ENCODE measurements at places on chromosomes 5 and 9.

DNA sequence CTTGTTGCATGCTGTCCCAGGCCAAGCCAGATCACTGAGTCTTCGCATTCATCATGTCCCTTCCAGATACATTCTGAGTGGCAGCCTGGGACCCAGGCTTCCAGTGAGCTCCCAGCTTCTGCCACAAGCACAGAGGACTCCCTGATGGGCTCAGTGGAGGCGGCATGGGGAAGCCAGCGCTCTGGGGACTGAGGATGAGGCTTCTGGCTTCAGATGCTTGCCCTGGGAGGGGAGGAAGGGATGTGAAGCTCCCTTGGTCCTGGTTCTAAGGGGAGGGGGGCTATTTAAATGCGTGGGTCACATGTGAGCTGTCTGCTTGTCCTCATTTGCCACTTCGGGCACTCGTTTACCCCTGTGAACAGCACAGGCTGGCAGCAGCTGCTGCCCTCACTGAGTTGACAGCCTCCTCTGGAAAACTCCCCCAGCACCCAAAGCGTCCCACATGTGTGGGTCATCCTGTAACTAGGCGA is 174.0 kb downstream of the NR3C1 start:
- peaks cover 29% of the 10 kb centered on the region for H3K4me1 ChIP-seq
- H3K36me3 ChIP-seq = peaks cover 17% of the 10 kb centered on the region
- peak overlapping the region; percentile 92 for H3K27ac ChIP-seq
- no peaks in the 10 kb centered on the region for H3K27me3 ChIP-seq
- peak overlapping the region; percentile 77 for H3K4me3 ChIP-seq

DNA sequence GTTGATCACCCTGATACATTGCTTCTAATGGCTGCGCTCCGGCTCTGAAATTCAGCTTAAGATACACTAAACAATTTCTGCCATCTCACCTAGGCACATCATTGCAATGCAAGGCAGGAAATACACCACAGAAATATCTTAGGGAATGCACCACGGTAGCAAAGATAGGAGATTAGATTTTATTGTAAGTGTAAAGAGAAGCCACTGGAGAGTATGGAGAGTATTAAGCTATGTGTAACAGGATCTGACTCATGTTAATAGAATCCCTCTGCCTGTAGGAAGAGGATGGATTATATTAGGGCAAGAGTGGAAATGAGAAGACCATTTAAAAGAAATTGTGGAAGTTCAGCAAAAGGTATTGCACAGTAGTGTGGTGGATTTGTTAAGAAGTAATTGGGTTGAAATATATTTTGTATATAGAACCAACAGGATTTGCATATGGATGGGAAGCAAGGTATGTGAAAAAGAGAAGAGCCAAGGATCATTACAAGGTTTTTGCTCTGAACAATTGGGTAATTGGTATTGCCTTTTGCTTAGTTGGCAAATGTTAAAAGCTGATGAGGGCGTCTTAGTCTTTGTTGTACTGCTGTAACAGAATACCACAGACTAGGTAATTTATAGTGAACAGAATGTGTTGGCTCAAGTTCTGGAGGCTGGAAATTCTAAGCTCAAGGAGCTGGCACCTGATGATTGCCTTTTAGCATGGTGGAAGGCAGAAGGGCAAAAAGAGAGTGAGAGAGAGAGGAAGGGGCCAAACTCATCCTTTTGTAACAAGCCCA is 636.1 kb downstream of the PSAT1 start:
- H3K4me1 ChIP-seq = no peaks in the 10 kb centered on the region
- DNase-seq = no peak
- no peaks in the 10 kb centered on the region for H3K27me3 ChIP-seq
- no peak overlapping the region for H3K27ac ChIP-seq
- H3K4me3 ChIP-seq = no peak overlapping the region

GRCh38 chr5:137145721-137146120 is 353.4 kb downstream of the SPOCK1 start:
- no peaks in the 10 kb centered on the region for H3K4me1 ChIP-seq
- H3K36me3 ChIP-seq = no peaks in the 10 kb centered on the region
- peaks cover 12% of the 10 kb centered on the region for H3K27me3 ChIP-seq
- H3K4me3 ChIP-seq = no peak overlapping the region
- H3K27ac ChIP-seq = no peak overlapping the region

DNA sequence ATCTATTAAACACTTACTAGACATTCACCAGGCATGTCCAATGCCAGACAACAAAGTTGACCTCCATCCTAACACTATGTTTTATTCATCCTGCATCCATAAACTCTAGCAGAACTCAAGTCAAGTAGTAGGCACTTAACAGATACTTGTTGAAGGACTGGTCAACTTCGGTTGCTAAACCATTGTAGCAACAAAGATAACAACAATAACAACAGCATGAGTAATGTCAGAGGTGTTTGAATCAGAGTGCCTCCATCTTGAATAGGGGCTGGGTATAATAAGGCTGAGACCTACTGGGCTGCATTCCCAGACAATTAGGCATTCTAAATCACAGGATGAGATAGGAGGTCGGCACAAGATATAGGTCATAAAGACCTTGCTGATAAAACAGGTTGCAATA is 180.5 kb upstream of the ZNF462 start:
- H3K27ac ChIP-seq = no peak overlapping the region
- no peaks in the 10 kb centered on the region for H3K36me3 ChIP-seq
- H3K4me3 ChIP-seq = no peak overlapping the region

DNA sequence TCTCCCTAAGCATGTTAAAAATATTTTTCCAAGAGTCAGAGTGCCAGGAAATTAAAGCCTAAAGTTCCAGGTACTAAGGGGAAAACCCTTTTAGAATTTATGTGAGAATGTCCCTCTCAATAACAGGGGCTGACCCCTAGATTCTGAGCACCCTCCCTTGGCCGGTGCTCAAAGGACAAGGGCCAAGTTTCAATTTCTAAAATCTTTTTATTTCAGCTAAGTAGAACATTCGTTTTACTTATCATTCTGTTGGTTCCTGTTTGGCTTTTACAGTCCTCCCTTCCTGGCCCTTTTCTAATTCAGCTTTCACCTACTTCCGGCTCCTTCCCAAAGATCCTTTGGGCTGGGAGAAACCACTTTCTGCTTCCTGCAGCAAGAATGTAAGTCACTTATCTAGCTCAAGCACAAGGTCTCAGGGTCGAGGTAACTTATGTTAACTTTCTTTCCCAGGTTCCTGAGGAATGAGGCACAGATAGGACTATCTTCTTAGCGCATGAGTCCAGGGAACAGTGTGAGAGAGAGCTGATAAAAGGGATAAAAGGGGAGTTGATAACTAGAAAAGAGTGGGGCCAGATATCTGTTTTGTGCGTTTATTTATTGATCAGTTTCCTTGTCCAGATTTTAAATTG is 34.6 kb upstream of the F2RL2 start:
- H3K4me1 ChIP-seq = peaks cover 16% of the 10 kb centered on the region
- no peak overlapping the region for H3K4me3 ChIP-seq
- DNase-seq = no peak
- H3K27ac ChIP-seq = peak overlapping the region; percentile 87
- no peaks in the 10 kb centered on the region for H3K27me3 ChIP-seq
- H3K36me3 ChIP-seq = peaks cover 87% of the 10 kb centered on the region

DNA sequence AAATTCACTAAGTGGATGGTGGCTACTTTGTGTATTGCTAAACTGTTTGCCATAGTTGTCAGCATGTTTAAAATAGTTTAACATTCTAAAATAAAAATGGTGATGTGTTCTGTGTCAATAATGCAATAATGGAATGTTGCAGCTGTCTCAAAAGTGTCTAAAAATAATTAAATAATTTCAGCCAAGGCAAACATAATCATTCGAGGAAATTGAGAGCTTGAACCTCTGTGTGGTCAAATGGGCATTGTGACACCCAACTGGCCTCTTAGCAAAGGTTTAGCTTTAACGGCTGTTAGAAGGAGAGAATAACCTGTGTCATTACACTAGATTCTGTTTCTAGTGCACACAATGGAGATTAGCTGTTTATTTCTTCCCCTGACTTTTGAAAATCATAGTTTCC is 278.5 kb downstream of the TMEM167A start:
- no peaks in the 10 kb centered on the region for H3K4me1 ChIP-seq
- peaks cover 2% of the 10 kb centered on the region for H3K36me3 ChIP-seq
- no peak for DNase-seq
- H3K27me3 ChIP-seq = no peaks in the 10 kb centered on the region
- H3K4me3 ChIP-seq = no peak overlapping the region

- peaks cover 6% of the 10 kb centered on the region for H3K4me1 ChIP-seq
- H3K36me3 ChIP-seq = no peaks in the 10 kb centered on the region
- H3K27ac ChIP-seq = no peak overlapping the region
- no peak for DNase-seq
Observed at GRCh38 chr5:151870820-151871219, 53.8 kb downstream of the GLRA1 start.

- H3K27ac ChIP-seq = no peak overlapping the region
- no peak overlapping the region for H3K4me3 ChIP-seq
- peaks cover 6% of the 10 kb centered on the region for H3K4me1 ChIP-seq
- peak; percentile 19 for DNase-seq
Observed at GRCh38 chr9:76704593-76705204, 59.5 kb upstream of the PCA3 start.

DNA sequence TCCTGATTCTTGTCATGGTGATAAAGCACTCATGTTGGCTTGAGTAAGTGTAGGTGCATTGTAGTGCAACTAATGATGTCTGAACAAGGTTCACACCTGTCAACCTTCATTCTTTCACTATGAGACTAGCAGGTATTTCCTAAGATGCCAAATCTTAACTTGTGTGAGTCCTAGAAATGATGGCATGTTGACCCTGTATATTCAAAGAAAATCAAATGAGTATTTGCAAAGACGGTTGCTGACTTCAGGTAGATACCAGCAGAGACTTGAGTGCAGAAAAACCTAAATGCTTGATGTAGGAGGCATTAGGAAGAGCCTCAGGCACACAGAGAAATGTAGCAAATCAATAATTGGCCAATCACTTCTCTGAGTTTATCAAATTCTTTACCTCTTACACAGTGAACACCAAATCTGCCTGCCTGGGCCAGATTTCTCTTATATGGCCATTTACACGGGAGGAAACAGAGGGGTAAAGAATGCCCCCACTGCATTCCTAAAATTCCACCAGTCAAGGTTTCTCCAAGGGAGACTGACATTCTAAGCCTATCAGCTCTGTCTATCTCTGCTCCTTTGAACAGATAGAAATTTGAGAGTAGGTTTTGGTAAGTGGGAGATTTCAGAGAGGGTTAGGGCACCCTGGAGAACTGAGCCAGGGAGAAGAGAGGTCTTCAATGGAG is 488.6 kb upstream of the WWC1 start:
- no peak overlapping the region for H3K4me3 ChIP-seq
- H3K27ac ChIP-seq = no peak overlapping the region
- H3K36me3 ChIP-seq = no peaks in the 10 kb centered on the region
- DNase-seq = no peak
- H3K4me1 ChIP-seq = no peaks in the 10 kb centered on the region
- H3K27me3 ChIP-seq = no peaks in the 10 kb centered on the region

- no peak overlapping the region for H3K27ac ChIP-seq
- H3K36me3 ChIP-seq = peaks cover 3% of the 10 kb centered on the region
- no peaks in the 10 kb centered on the region for H3K27me3 ChIP-seq
- no peak for DNase-seq
- H3K4me1 ChIP-seq = peaks cover 14% of the 10 kb centered on the region
Observed at GRCh38 chr5:138955671-138956295, 80.6 kb upstream of the LRRTM2 start.

DNA sequence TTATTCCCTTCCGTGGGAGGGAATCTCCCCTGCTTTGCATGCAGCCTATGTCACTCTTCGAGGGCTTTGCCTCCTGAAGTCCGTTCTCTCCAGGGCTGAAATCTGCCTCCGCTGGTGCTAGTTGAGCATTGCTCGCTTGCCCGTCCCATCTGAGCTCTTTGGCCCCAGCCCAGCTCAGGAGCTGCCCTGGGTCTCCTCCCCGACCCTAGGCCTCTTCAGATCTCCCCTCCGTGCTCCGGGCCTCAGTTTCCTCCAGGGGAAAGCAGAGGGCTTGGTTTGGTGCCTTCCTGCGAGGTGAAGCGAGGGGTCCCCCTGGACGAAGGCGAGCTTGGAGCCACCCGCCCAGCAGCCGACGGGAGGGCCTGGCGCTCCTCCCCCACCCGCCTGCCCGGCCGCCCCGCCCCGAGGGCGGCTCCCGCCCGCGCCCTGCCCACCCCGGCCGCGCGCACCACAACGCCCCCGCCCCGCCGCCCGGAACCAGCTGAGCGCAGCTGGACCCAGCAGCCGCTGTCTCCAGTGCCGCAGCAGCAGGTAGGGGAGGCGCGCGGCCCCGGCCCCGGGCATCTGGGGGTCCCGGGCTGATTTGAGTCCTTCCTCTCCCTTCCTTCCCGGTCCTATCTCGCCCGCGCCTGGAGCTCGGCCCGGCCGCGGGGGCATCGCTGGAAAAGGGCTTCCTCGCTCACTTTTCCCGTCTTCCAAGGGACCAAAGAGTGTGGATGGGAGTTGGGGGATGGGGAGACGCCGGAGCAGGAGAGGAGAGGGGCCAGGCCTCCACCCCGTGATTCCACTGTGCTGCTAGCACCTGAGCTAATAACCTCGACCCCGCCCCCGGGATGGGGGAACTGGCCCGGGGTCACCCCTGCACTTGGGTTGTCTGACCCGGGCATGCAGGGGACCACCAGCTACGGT is at the start of gene GSN:
Gene GSN (plus strand): TSS at position 474 of the 909 bp plus-strand sequence. CDS start 33,810 bp downstream, outside the sequence.
- no peaks in the 10 kb centered on the region for H3K36me3 ChIP-seq
- no peaks in the 10 kb centered on the region for H3K27me3 ChIP-seq
- peak within 1 kb of the TSS; percentile 20 for H3K27ac ChIP-seq
- DNase-seq = peak; percentile 23
- H3K4me1 ChIP-seq = peaks cover 10% of the 10 kb centered on the region

- H3K4me3 ChIP-seq = no peak overlapping the region
- peaks cover 11% of the 10 kb centered on the region for H3K4me1 ChIP-seq
- peaks cover 54% of the 10 kb centered on the region for H3K36me3 ChIP-seq
- H3K27ac ChIP-seq = no peak overlapping the region
- no peak for DNase-seq
Observed at GRCh38 chr9:93549611-93550010, 26.8 kb upstream of the PHF2 start.

- peaks cover 17% of the 10 kb centered on the region for H3K4me1 ChIP-seq
- no peaks in the 10 kb centered on the region for H3K36me3 ChIP-seq
- H3K4me3 ChIP-seq = no peak overlapping the region
- no peak for DNase-seq
Observed at GRCh38 chr9:79817438-79818004, 245.8 kb downstream of the TLE4 start.

GRCh38 chr9:87149799-87150198 is 202.5 kb upstream of the GAS1 start:
- H3K36me3 ChIP-seq = no peaks in the 10 kb centered on the region
- H3K27me3 ChIP-seq = peaks cover 65% of the 10 kb centered on the region
- no peak for DNase-seq
- H3K4me3 ChIP-seq = no peak overlapping the region
- H3K27ac ChIP-seq = no peak overlapping the region

DNA sequence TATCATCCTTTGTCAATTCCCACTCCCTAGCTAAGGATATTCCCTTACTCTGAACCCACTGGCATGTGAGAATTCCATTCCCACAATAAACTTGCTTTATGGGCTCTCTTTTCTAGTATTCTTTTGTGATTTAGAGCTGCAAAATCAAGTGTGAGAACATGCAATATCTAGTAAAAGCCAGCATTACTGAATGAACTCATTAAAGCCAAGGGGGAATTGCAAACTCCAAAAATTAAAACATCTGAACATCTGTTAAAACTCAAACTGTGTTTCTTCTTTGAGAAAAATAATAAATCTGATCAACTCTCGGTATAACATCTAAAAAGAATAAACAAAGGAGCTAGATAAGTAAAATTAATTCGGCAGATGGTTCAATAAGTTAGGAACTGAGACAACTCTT is 53.1 kb upstream of the MPDZ start:
- H3K27me3 ChIP-seq = no peaks in the 10 kb centered on the region
- no peaks in the 10 kb centered on the region for H3K4me1 ChIP-seq
- no peak overlapping the region for H3K4me3 ChIP-seq
- DNase-seq = no peak
- H3K27ac ChIP-seq = no peak overlapping the region
- no peaks in the 10 kb centered on the region for H3K36me3 ChIP-seq

Data from effector memory CD8-positive, alpha-beta T cell (primary cell).